ENCODE measurements at places on chromosomes 3 and 15. TPM values are rescaled to one million over a fixed set of nuclear protein-coding genes. Genes with fewer than 3 reads are reported as not detected.
A peak's percentile ranks its signal among the peaks of the same experiment; 100 is the strongest.

- no peak for DNase-seq
These were observed 494 bp downstream of the CPLX3 start for GRCh38 chr15:74826921-74827320.

GRCh38 chr3:183845090-183845489 lies 19.7 kb upstream of the MAP6D1 start:
- DNase-seq = no peak

DNA sequence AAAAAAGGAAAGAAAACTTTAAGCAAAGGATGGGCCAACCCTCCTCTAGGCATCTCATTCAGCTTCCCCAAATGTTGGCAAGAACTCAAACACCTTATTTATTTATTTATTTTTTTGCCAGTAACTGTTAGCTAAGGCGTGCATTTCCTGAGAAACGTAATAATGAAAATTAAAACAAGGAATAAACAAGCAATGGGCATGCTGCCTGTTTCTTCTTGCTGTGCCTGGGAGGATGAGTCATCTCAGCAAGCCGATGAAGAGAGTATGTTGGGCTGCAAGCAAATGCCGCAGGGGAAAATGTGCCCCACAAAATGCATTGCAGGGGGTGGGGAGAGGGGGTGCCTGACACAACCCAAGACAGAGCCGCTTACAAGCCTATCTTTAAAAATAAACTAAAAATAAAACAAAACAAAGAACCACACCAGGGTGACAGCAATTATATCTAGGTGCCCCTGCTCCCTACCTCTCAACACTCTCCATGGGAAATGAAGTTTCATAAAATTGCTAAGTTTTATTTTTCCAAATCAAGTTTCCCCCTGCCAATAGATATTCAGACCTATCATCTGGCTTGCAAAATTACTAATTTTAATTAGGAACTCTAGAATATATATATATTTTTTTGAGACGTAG lies 40.3 kb downstream of the EIF4E3 start:
- DNase-seq = peak; percentile 81

DNA sequence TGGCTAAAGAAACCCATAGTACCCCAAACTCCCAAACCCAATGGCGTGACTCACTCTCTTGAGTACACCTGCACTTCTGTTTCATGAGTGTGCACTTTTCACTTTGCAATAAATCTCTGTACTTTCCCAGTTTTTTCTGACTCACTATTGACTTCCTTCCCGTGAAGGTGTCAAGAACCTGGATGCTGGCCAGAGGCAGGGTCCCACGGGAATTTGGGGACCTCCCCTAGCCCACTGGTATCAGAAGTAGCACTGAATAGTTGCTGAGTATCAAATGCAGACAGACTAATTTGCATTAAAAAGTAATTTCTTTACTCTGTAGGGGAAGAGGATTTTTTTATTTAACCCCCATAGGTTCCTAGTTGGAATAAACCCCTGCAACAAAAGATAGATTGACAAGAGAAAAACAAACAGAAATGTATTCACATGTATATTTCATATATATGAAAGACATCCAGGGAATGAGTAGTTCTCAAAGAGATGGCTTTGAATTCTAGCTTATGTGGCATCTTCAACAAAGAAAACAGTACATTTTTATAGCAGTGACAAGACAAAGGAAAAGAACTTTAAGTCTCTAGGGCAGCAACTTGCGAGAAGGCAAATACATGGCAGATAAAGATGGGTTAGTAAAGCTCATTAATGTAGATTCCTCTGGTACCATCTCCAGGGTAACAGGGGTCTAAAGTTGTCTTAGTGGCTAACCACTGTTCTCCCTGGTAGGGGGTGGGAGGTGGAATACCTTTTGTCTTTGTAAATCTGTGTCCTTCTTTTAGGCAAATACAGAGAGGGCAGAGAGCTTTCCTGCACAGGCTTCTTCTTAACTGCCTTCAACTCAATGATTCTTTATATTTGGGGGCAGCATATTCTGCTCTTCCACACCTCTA lies 385.5 kb upstream of the PDZRN3 start:
- DNase-seq = no peak

GRCh38 chr15:29037997-29038705 lies 152.4 kb downstream of the APBA2 start:
- DNase-seq = peak; percentile 18

- DNase-seq = no peak
These were observed 61.5 kb upstream of the MEF2A start for GRCh38 chr15:99504071-99504822.

DNA sequence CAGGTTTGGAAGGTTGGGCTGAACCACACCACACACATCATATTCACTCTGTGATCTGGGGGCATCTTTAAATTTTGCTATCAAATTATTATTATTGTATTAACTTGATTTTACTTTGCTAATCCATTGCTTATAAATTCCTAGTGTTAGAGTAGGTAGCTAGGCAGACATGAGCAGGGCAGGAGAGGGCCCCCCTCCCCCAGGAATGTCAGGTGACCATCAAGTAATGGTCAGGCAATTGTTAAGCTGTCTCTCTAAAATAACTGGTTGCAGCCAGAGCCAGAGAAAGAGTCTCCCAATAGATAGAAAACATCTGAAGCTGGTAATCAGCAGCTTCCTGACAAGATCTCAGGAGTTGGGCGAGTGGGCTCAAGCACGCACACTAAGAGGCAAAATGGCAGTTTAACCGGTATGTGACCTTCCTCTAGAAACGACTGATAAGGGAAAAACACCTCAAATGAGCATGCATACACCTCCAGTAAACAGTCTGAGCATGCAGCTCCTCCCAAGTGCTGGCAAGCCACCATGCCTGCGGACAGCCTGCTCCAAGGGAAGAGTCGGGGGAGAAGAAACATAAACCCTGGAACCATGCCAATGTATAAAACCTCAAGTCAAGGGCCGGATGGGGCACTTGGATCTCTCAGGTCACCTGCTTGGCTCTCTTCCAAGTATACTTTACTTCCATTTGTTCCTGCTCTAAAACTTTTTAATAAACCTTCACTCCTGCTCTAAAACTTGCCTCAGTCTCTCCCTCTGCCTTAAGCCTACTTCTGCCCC lies 3.1 kb upstream of the CXCR6 start:
- no peak for DNase-seq

DNA sequence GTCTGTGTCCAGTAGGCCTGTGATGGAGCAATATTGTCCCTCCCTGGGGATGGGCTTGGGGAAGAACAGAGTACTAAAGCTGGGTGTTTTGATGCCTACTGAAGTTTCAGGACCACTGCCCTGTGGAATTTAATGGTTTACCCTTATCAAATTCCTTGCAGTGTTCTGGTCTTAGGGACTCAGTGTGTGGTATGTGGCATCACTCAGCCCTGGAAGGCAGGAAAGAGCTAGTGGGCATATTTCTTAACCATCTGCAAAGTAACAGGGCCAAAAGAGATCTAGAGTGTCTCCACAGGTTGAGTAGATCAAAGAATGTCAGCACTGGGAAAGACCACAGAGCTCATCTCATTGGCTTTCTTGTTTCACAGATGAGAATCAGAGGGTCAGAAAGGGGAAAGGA lies 11.8 kb upstream of the SCN10A start:
- DNase-seq = no peak

DNA sequence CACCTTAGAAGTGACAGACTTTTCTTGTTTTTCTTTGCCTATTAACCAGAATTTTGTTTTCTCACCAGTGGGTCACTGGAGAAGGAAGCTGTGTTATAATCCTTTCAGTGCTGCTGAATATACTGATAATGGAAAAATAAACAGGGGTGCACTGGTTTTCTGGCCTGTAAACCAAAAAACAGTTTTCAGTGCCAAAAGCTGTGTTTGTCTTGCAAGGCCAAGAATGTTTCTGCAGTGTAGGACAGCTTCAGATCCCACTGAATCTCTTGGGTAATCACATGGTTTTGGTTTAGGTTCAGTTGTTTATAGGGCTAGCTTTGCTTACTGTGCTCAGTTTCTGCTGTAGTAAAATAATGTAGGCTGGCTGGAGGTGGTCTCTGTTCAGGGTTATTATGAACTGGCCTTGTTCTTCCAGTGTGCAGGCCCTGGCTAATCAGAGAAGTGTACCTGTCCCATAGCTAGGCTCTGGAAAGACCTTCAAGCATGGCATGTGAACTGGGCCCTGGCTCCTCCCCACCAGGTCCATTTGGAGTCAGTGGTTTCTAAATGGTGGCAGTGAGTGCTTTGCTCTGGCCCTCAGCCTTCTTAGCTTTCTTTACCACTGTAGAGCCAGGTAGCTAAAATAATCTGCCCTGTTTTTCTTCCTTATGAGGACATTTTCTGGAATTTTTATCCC lies 18.7 kb downstream of the PDE8A start:
- DNase-seq = peak; percentile 73

- peak; percentile 69 for DNase-seq
These were observed at the start of gene OXTR for GRCh38 chr3:8769088-8769822. TSS of gene OXTR (minus strand) at chr3:8769613. CDS start at chr3:8768187, 1,426 bp downstream.

- DNase-seq = peak; percentile 41
These were observed 23.6 kb downstream of the RHCG start for GRCh38 chr15:89472785-89473256.

- no peak for DNase-seq
These were observed 68.8 kb downstream of the ANXA2 start for GRCh38 chr15:60328852-60329443.

Gene UBE2E2
- 86.8 TPM for total RNA-seq

Gene OSBPL10
- total RNA-seq = 7.1 TPM

Gene TRIM71
- total RNA-seq = under 0.01 TPM

Gene CPN2
- total RNA-seq = not detected

Gene ARNT2
- 9.8 TPM for total RNA-seq

Gene FANCD2OS
- not detected for total RNA-seq
